Left hindlimb (tissue), 1 donor: ENCODE measurements at places on chromosomes 3 and 15.

DNA sequence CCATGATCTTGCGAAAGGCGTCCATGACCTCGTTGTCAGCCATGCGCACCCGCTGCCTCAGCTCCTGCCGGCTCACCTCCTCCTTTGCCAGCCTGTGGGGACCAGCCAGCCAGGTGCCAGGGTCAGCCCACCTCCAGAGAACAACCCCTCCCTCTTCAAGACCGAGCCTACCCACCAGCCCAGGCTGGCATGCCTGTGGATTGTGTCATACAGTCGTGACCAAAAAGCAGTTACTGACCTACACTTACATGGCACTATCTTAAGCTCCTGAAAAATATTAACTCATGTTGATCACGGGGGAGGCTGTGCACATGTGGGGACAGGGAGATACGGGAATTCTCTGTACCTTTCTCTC lies 10.7 kb upstream of the CAMK1 start:
- DNase-seq = no peak

GRCh38 chr3:190767851-190768250 lies 94.6 kb downstream of the GMNC start:
- no peak for DNase-seq

DNA sequence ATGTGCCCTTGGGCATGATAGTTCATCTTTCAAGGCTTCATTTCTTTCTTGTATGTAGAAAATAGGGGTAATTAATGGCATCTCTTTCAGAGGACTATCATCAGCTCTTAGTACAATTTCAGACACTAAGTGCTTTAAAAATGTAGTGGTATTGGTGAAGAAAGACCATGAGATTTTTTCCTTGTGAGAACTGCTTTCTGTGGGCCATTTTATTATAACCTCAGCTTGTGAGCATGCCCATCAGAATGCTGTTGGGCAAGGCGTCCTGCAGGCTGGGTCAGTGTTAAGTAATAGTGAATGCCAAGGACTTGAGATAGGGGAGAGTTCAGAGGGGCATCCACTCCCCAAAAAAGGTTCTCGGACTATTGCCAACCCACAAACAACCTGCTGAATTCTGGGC lies 187.9 kb downstream of the GHSR start:
- no peak for DNase-seq

GRCh38 chr3:168709073-168709472 lies 613.3 kb upstream of the GOLIM4 start:
- no peak for DNase-seq

GRCh38 chr3:197592361-197593045 lies 36.7 kb upstream of the BDH1 start:
- DNase-seq = no peak

DNA sequence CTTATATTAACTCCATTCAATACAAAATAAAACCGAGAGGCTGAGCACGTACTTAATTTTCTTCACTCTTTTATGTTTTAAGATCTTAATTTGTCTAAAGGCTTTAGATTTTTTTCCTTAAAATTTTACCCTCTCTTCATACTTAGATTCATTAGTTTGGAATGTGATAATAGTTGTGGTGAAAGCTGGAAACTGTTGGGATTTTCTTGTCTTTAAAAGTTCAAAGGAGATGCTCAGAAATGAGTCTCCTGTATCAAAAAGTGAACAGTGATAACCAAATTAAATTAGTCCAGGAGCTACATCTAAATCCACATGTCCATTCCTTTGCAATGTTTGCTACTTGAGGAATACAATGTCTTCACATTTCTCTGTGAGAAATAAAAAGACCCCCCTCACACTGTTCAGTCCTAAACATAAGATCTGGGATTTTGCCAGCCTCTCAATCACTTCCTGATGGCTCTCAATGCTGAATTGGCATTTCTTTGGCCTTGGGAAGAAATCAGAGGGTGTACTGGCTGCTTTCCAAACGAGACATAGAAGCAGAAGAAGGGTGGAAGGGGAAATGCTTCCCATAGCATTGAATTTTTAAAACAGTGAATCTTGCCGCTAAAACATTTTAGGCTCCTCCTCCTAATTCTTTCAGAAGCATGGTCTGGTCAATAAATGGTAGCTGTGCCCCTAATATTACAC lies 245.0 kb downstream of the SHOX2 start:
- no peak for DNase-seq

DNA sequence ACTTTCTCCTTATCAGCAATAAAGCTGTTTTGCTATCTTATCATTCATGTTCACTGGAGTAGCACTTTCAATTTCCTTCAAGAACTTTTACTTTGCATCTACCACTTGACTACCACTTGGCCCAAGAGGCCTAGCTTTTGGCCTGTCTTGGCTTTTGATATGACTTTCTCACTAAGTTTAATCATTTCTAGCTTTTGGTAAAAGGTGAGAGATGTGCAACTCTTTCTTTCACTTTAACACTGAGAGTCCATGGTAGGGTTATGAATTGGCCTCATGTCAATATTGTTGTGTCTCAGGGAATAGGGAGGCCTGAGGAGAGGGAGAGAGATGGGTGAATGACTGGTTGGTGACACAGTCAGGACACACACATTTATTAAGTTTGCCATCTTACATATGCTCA lies 31.0 kb upstream of the FAM3D start:
- no peak for DNase-seq

- no peak for DNase-seq
These were observed 16.5 kb upstream of the LAMP3 start for GRCh38 chr3:183178833-183179549.

- DNase-seq = no peak
These were observed 596.1 kb downstream of the TUSC7 start for GRCh38 chr3:117305681-117306080.

DNA sequence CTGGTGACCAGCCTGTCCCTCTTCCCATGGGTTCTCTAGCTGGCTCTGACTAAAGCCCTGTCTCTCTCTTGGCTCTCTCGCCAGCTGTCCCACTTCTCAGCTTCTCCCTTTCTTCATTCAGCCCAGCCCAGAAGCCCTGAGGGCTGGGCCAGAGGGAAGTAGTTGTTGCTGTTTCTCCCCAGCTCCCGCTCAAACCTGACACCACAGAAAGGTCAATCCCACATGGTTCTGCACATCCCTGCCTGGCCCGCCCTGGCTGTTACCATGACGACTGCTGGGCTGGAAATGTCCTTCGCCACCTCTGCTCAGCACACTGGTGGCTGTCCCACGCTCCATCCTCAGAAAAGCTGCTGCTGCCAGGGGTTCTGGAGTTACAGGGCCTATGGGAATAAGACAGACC lies 25.9 kb downstream of the CCDC32 start:
- no peak for DNase-seq

DNA sequence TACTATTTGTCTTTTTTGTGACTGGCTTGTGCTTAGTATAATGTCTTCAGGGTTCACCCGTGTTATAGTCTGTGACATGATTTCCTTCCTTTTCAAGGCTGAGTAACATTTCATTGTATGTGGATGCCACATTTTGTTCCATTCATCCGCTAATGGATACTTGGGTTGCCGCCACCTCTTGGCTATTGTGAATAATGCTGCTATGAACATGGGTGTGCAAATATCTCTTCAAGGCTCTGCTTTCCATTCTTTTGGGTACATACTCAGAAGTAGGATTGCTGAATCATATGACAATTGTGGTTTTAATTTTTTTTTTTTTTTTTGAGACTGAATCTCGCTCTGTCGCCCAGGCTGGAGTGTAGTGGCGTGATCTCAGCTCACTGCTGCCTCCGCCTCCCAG lies 15.4 kb downstream of the CRTC3 start:
- no peak for DNase-seq

DNA sequence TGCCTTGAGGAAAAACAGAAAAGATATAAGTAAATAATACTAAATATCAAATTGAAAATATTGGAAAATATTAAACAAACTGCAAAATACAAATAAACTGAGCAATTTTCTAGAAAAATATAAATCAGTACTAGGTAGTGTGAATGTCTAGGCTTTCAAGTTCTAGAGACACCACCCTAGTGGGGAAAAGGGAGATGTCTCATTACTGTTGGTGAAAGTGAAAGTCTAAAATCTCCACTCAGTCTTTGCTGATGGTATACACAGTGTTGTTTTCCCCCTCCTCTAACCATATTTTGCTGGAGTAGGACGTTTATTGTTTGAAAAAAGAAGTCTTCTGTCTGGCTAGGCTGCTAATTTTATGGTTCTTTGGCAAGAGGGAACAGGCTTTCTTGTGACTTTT lies 1368.9 kb downstream of the OTOL1 start:
- no peak for DNase-seq

DNA sequence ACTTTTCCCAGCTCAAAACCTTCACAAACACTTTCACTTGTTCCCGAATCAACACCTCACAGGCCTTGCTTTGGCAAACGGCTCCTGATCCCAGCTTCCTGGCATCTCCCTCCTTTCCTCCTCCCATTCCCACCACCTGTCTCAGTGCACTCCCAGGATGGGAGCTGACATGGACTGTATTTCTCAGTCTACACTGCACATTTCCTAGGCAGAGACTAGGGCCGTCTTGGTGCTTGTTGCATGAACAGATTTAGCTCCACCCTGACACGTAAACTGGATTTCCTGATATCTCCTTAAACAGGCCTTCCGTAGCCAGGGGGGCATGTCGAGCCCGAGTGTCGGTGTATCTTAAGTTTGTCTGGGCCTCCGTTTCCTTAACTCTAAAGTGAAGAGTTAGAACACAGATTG lies 790 bp upstream of the WHAMM start:
- DNase-seq = no peak

DNA sequence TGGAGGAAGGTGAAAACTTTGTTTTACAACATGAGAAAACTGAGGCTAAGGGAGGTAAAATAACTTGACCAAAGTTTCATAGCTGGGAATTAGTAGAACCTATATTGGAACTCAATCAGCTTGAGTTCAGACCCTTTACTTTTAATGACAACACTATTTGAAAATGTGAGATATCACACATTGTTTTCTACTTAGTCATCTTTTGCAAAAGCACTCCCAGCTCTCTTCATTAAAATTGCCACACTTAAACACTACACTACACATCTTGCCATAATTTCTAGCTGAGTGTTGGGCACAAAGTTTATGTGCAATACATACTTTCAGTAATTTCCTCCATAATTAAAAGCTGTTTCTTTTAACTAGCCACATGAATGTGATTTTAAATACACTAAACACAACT lies 230.4 kb upstream of the DCBLD2 start:
- DNase-seq = no peak

DNA sequence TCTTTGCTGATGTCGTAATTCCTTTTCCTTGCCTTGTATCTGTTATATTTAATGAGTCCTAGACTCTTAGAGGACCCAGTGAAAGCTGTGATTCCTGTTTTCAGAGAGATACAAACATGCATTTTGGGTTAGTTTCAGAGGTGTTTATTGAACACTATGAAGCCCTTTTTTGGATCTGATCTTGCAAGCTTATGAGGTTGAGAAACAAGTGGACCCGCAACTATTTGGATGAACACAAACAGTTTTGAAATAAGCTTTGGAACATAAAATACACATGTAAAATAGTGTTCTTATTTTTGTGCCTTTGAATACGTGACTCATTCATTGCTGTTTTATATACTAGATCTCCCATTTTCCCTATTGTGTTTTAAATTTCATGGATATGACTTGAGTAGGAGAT lies 33.5 kb downstream of the SNRK start:
- DNase-seq = no peak

DNA sequence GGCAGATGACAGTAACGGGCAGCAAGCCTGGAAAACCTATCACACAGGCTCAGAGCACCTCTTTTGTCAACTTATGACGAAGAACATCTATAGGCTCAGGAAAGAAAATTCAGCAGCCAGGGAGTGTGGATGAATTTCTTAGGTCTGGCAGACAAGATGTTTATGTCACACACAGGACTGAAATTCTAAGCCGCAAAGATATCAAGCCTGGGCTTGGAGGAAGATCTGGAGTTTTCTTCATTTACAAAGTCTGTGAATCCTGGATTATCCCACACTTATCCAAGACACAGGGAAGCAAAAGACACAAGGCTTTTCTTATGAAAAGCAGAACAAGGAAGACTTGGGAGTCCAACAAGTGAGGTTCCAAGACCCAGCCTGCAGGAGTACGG lies 23.4 kb upstream of the CHCHD6 start:
- DNase-seq = no peak

DNA sequence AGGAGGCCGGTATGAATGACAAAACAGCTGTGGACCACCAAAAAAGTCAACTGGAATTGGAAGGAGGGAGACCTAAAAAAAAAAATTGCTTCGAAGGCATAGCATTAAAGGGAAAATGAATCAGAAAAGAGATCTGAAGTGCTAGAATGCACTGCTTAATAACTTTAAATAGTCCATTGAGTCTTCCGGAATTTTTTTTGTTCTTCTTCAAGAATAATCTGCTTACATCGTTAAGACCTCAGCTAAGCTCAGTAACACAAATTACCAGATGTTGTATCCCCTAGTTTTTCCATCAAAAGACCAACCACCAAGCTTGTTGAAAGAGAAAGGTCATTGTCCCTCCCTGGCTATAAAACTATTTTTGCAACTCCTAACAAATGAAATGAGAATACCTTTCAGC lies 560.5 kb downstream of the NR2F2 start:
- DNase-seq = no peak

- DNase-seq = no peak
These were observed 181.7 kb downstream of the TP63 start for GRCh38 chr3:189812806-189813465.
